DND-41 (cell line): ENCODE measurements at places on chromosomes 1 and 21.

- no peak overlapping the region for H3K4me3 ChIP-seq
- no peak for DNase-seq
- no peak overlapping the region for H3K27ac ChIP-seq
- no peaks in the 10 kb centered on the region for H3K27me3 ChIP-seq
Measured at GRCh38 chr1:46705408-46705807, 13.5 kb downstream of the EFCAB14 start.

GRCh38 chr21:29295066-29295650, 3.6 kb upstream of the BACH1 start:
- H3K4me1 ChIP-seq = peaks cover 31% of the 10 kb centered on the region
- no peaks in the 10 kb centered on the region for H3K27me3 ChIP-seq
- H3K27ac ChIP-seq = no peak overlapping the region
- no peak for DNase-seq
- H3K4me3 ChIP-seq = no peak overlapping the region
- no peaks in the 10 kb centered on the region; the same call in 1 of the 2 replicates for H3K36me3 ChIP-seq

DNA sequence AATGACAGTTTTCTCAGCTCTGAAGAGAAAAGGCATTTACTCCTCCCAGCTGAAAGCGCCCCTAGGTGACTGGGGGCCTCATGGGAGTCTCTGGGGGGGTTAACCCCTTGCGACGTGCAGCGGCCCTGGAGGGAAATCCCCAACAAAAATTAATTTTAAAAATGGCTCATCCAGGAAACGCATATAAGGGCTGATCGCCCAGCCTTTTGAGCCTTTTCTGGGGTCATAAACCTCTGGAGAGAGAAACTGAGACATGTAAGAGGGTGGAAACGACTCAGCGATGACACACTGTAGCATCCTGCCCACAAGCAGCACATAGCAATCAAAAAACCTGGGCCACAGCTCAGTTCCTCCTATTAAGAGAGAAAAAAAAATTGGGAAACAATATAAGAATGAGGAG, 20.4 kb upstream of the HPDL start:
- no peak for DNase-seq
- no peak overlapping the region for H3K27ac ChIP-seq
- peaks cover 23% of the 10 kb centered on the region for H3K4me1 ChIP-seq
- no peaks in the 10 kb centered on the region for H3K36me3 ChIP-seq
- no peak overlapping the region for H3K4me3 ChIP-seq

DNA sequence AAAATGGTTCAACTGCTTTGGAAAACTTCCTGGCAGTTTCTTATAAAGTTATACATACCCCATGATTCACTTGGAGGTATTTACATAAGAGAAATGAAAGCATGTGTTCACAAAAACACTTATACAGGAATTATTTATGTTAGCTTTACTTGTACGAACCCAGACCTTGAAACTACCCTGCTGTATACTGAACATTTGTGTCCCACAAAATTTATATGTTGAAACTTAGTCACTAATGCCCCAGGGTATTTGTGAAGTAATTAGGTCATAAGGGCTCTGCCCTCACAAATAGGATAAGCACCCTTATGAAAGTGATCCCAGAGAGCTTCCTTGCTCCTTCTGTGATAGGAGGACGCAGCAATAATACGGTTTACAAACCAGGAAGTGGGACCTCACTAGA, 42.7 kb upstream of the B3GALT2 start:
- DNase-seq = no peak
- H3K36me3 ChIP-seq = peaks cover 19% of the 10 kb centered on the region; the same call in 1 of the 2 replicates
- H3K4me1 ChIP-seq = no peaks in the 10 kb centered on the region
- H3K27me3 ChIP-seq = no peaks in the 10 kb centered on the region
- H3K4me3 ChIP-seq = no peak overlapping the region

GRCh38 chr1:115041654-115042053, 12.0 kb downstream of the TSHB start:
- H3K27me3 ChIP-seq = peaks cover 5% of the 10 kb centered on the region
- no peak overlapping the region for H3K4me3 ChIP-seq
- H3K27ac ChIP-seq = no peak overlapping the region
- no peak for DNase-seq
- H3K36me3 ChIP-seq = no peaks in the 10 kb centered on the region

- no peaks in the 10 kb centered on the region for H3K27me3 ChIP-seq
- no peak overlapping the region for H3K27ac ChIP-seq
- H3K4me1 ChIP-seq = peaks cover 15% of the 10 kb centered on the region
- peak; percentile 70 for DNase-seq
- no peaks in the 10 kb centered on the region for H3K36me3 ChIP-seq
Measured at GRCh38 chr1:24727501-24728216, 17.6 kb upstream of the CLIC4 start.

DNA sequence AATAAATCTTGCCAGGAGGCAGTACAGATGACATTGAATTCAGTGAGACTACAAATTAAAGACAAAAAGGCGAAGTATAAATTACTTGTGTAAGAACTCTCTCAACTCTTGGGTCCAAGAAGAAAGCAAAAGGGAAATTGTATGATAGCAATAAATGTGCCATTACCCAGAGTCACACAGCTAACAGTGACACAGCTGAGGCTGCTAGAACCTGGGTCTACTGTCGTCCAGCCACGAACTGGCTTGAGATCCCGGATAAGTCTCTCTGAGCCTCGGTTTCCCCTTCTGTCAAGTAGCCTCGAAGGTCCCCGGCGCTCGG, 362 bp upstream of the ROR1 start:
- H3K27me3 ChIP-seq = peaks cover 4% of the 10 kb centered on the region
- no peaks in the 10 kb centered on the region for H3K36me3 ChIP-seq
- no peak for DNase-seq

DNA sequence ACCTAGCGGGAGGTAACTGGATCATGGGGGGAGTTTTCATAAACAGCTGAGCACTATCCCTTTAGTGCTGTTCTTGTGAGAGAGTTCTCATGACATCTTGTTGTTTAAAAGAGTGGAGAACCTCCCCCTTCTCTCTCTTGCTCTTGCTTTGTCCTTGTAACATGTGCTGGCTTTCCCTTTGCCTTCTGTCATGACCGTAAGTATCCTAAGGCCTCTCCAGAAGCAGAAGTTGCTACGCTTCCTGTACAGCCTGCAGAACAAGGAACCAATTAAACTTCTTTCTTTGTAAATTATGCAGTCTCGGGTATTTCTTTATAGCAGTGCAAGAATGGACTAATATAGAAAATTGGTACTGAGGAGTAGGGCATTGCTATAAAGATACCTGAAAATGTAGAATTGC, 515.6 kb downstream of the NEGR1 start:
- peaks cover 17% of the 10 kb centered on the region for H3K4me1 ChIP-seq
- H3K36me3 ChIP-seq = no peaks in the 10 kb centered on the region
- H3K27me3 ChIP-seq = no peaks in the 10 kb centered on the region
- no peak for DNase-seq
- no peak overlapping the region for H3K4me3 ChIP-seq

DNA sequence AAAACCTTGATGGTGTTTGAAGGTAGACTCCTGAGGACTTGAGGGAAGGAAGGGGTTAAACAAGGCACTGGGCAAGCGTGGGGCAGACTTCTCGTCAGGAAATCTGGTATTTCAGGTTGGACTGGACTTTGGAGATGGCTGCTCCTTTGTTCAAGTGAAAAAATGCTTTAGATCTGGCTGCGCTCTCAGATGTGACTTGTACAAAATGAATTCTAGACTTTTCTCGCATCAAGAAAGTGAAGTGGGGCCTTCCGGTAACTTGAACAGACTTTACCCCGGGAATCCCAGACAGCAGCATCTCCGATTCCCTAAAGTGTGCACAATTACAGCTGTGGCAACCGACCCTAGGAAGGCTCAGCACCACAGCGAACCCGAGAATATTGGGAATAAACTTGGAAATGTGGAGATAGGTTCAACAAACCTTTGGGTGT, 44.3 kb upstream of the ERRFI1 start:
- no peak overlapping the region for H3K27ac ChIP-seq
- no peak overlapping the region for H3K4me3 ChIP-seq
- H3K27me3 ChIP-seq = peaks cover 4% of the 10 kb centered on the region
- no peaks in the 10 kb centered on the region for H3K4me1 ChIP-seq
- H3K36me3 ChIP-seq = no peaks in the 10 kb centered on the region

GRCh38 chr1:178344513-178345091, 152.2 kb downstream of the CLEC20A start:
- DNase-seq = no peak
- H3K27me3 ChIP-seq = peaks cover 5% of the 10 kb centered on the region
- H3K27ac ChIP-seq = no peak overlapping the region
- no peak overlapping the region for H3K4me3 ChIP-seq
